ENCODE measurements at places on chromosomes 2 and 18.

DNA sequence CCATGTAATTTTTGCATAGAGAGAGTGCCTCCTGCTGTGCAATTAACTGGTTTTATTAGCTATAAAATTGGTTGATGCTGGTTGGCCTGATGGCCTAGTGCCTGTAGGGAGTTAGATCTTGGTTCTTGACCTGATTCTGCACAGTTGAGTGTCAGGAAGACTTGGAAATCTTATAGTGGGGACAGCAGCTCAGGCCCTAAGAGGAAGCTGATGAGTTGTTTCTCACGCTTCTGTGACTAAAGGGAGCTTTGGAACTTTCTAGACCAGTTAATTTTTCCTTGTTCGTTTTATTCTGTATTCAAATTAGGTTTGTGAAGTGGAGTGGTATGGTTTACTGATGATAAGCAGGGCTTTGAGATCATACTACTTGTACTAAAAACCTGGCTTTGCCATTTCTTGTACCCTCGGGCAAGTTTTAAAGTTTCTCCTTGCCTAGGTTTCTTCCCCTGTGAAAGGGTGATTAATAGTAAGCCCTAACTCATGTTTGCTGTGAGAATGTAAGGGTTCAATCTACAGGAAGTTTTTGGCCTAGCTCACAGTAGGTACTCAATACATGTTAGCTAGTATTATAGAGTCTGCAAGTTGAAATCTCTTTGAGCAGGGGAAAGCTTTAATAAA, 82.1 kb downstream of the MAP3K20 start:
- DNase-seq: no peak

- DNase-seq: no peak
These were observed 19.5 kb upstream of the ID2 start for GRCh38 chr2:8662239-8662879.

DNA sequence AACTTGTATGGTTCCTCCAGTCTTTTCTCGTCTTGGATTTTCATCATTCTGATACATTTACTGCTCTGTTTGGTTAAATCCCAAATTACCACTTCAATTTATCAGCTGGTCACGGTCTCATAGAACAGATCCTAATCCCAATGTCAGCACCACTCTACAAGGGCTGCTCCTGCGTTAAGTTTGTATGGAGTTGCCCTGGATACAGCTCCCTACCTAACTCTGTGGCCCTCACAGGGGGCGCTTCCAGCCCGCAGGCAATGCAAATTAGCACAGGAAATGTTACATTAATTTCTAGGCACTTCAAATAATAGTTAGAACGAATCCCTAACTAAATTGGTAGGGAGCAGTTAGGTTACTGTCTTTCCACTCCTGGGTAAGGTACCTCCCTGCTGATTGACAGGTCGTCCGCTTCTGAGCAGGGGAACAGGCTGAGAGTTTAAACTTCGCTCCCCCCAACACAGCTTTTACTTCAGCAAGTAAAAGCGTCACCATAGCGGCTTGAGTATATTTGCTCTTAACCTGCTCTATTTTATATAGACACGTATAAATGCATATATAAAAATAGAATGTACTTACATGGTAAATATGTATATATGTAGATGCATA, 238.5 kb upstream of the FANCL start:
- no peak for DNase-seq

DNA sequence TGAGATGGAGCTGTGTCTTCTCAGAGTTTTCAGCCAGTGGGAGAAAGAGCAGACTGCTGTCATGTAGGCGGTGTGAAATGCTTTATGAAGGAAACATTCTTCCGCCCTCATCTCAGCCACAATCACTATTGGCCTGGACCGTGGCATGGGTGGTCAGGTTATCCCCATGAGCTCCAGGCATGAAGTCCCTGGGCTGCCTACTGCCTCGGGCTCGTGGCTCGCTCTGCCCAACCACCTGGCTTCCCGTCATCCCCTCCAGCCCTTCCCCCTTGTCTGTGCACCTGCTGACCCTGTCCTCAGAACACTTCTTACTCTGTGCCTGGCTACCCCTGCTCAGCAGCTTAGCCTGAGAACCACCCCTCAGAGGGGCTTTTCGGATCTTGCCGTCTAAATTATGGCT, 15.5 kb downstream of the COLEC11 start:
- no peak for DNase-seq

DNA sequence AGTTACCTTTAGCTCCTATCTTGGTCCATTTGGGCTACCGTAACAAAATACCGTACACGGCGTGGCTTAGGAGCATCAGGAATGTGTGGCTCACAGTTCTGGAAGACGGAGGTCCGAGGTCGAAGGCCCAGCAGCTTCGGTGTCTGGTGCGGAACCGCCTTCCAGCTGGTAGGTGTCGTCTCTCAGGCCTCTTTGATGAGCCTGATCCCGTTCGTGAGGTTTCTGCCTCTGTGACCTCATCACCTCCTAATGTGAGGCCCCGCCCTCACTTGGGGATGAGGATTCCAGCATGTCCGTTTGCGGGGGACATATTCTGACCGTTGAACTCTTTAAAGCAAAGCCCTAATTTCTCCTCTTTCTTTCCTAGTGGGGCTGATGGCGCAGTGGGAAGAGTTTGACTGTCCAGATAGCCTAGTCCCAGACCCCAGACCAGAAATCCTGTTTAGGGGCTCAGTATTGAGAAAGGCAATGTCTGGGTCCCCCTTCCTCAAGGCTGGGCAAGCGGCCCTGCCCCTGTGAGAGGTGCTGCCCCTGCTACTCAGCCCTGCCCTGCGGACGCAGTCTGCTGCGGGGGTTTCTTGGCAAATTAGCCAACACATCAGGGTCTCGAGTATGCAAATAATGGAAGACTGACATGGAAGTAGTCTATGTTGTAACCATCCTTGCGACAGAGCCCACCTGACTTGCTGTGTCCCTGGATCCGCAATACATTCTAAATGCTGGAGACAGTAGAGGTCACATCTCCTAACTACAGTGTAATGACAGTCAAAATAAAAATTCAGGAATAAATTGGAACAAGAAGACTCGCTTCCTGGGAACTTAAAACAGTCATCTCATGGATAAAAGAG, 128.0 kb downstream of the ASB1 start:
- no peak for DNase-seq

- DNase-seq: no peak
These were observed 49.1 kb downstream of the ADI1 start for GRCh38 chr2:3470166-3470651.

DNA sequence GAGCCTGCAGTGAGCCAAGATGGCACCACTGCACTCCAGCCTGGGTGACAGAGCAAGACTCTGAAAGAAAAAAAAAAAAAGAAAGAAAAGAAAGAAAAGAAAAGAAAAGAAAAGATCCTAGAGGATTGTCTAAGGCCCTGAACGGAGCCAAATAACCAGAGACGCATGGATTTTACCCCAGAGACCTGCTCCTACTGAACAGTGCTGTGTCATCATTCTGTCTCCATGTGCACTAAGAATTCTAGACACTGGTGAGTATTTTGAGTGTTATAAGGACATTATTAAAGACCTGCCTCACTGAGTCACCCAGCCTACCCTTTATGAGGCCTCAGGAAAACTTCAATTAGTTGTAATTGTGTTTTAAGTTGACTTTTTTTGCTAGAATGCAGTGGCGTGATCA, 61.9 kb upstream of the RIOK3 start:
- no peak for DNase-seq

- DNase-seq: no peak
These were observed 146.3 kb downstream of the ANKRD44 start for GRCh38 chr2:197164141-197164754.

- DNase-seq: no peak
These were observed at the start of gene ZNF385B for GRCh38 chr2:179861416-179862067. Gene ZNF385B (minus strand): TSS chr2:179861612.

DNA sequence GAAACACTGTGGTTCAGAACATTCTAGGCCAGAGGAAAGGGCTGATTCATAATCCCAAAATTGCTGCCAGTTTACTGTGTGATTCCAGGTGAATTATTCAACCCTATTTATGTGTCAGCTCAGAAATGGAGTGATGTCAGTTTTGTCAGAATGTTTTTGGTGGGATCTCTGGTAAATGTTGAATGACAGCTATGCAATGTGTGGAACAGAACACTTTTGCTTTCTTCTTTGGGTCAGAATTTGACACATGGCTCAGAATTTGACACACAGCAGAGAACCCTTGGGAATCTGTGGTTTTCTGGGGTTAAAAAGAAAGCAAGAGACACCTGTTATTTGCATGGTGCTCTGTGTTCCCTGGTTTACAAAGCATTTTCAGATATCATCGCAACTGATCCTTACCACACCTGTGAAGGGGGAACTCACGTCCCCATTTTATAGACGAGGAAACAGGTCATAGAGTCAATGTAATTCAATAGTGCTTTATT, 1.6 kb upstream of the MTA3 start:
- DNase-seq: no peak

- DNase-seq: no peak
These were observed 39.9 kb downstream of the RPL37A start for GRCh38 chr2:216538538-216538937.

GRCh38 chr2:64168756-64169155, 24.5 kb upstream of the PELI1 start:
- DNase-seq: no peak

DNA sequence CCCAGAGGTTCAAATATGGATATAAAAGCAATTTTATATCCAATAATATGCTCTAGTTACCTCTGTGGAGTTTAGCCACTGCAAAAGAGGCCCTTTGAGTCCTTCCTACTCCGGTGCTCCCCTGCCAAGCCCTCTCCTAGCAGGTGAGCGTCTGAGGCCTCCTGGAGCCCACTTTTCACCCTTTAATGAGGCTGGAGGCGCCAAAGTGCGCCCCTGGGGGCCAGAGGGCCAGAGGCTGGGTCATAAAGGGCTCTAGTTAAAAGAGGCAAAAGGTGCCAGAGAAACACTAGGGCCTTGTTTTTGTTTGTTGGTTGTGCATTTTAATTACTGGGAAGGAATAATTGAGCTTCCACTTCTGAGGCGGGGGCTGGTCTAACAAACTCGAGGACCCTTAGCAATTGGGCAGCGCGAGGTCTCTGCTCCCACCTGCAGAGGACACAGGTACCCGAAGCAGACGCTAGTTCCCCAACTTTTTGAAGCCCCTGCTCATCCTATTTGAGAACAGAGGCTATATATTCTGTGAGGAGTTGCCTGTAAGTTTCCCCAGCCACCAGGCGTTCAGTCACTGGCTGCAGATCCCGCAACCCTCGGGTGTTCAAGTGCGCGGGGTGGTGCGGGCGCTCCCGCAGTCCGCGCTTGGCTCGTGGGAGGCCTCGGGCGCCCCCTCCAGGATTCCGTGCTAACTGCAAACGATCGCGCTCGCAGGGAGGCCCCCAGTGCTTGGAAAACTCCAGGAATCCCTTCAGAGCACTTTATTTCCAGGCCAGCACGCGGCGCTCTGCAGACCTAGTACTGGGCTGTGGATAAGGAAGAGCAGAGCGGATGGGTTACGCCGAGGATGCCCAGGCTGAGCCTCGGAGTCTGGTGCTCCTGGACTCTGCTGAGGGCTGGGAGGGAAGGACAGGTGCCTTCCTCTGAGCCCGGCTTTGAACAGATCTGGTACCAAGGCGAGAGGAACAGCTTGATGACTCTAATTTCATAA, 14.1 kb downstream of the MSGN1 start:
- no peak for DNase-seq

DNA sequence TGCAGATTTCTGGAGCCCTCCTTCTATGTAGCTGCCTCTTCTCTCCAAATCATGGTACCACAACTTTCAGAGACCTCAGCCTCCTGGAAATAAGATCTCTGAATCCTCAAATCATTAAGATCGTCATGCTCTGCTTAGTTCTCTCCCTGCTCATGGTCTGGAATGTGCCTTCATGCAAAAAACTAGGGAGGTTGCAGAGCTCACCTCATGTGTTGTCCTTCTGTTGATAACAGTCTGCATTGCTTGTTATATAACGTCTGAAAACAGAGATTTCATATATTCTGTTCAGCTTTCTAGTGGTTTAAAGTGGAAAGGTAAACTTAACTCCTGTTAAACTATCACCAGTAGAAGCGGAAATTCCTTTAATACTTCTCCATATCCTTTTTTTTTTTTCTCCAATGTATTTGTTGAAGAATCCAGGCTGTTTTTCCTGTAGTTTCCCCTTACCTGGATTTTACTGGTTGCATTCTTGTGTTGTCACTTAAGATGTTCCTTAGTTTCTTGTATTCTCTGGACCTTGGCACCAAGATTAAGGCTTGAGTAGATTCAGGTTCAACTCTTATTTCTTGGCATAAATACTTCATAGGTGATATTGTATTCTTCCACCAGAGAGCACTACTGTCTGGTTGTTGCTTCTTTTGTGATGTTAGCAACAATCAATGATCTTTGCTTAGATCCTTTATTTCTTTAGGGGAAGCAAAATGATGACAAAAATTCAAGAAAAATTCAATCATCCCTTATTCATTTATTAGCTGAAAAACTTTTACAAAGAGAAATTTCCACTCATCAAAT, 211.3 kb downstream of the LOXHD1 start:
- DNase-seq: no peak

GRCh38 chr2:222944552-222944951, 83.7 kb downstream of the ACSL3 start:
- no peak for DNase-seq

DNA sequence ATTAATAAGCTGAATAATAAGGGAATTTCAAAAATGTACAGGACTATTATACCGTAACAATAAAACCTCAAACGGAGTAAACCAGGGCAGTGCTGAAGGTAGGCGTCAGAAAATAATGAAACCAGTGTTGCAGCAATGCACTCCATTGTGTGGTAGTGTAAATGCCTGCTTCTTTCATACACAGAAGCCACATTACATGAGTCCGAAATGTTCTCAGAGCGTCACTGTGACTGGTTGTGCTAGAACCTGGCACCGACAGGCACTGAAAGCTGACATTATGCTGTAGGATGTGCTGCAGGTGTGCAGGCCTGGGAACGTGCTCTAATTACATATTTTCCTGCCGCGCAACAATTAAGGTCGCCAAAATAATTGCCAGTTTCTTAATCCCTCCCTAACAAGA, 53.3 kb downstream of the ZEB2 start:
- no peak for DNase-seq

- no peak for DNase-seq
These were observed 271.7 kb downstream of the NDUFA10 start for GRCh38 chr2:239753401-239753837.

GRCh38 chr2:190984595-190984994, 29.4 kb downstream of the STAT1 start:
- no peak for DNase-seq

DNA sequence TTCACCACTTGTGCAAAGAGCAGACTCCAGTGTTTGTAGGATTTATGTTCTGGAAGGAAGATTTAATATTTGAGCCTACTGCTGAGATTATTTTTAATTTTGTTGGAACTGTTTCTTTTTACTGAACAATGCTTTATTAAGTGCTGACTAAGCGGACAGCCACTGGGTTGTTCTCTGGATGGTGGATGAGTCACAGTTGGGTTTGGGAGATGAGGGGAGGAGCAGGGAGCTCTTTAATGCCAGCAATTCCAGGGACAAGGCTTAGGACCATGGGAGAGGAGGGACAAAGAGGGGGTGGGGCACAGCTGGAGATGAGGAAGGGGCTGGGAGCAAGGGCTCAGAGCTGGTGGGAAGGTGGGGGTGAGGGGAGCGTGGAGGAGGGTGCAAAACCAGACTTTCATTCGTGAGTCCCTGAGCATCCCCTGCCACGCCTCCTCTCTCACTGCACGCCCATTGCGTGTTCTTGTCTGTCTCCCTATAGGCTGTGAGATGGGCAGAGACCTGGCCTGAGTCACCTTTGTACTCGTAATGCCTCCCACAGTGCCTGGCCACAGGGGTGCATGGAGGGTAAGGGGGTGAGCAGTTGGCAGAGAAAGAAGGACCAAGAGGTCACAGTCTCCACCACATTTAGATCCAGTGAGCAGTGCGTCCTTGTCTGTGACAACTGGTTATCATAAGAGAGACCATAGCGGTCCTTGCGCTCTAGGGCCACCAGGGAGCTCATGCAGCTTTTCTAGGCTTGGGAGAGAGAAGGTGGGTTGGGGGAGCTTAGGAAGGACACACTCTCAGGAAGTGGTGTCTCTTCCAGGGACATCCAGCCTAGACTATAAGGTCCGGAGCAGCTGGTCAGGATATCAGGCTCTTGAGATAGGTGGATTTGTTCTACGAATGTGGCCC, 18.4 kb downstream of the SLC4A3 start:
- no peak for DNase-seq
